ENCODE measurements at places on chromosomes 16 and 17. TPM values are rescaled to one million over a fixed set of nuclear protein-coding genes. Genes with fewer than 3 reads are reported as not detected.

DNA sequence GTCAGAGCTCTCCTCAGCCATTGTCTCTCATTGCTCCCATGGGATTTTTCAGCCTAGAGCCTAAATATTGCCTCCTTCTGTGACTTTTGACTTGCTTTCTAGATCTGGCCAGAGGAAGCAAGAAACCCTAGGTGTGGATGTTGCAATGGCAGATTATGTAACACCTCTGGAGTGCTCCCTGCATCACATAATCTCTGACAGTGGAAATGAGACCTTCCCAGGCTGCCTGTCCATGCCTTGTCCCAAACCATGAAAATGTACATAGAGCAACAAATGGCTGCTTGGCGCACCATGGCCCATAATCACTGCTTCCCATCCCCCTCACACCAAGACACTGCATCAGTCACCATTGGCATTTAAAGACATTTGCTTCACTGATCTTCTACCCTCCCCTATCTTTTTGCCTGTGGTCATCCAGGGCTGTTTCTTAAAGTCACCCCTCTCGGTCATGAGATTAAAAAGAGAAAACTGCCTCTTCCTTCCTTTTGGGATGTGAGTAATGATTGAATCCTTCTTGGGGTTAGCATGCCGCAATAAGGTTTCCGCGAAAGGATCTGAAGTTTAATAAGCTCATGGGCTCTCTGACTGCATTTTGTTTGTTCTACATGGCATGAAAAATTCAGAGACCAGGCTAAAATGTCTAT is 34.2 kb upstream of the CCL2 start:
- no peak overlapping the region for H3K27ac ChIP-seq
- no peaks in the 10 kb centered on the region for H3K36me3 ChIP-seq

GRCh38 chr16:87369796-87370719 is 13.5 kb downstream of the FBXO31 start:
- no peak overlapping the region for H3K27ac ChIP-seq
- DNase-seq = no peak
- no peaks in the 10 kb centered on the region for H3K27me3 ChIP-seq
- no peaks in the 10 kb centered on the region for H3K36me3 ChIP-seq
- H3K4me1 ChIP-seq = peaks cover 17% of the 10 kb centered on the region

DNA sequence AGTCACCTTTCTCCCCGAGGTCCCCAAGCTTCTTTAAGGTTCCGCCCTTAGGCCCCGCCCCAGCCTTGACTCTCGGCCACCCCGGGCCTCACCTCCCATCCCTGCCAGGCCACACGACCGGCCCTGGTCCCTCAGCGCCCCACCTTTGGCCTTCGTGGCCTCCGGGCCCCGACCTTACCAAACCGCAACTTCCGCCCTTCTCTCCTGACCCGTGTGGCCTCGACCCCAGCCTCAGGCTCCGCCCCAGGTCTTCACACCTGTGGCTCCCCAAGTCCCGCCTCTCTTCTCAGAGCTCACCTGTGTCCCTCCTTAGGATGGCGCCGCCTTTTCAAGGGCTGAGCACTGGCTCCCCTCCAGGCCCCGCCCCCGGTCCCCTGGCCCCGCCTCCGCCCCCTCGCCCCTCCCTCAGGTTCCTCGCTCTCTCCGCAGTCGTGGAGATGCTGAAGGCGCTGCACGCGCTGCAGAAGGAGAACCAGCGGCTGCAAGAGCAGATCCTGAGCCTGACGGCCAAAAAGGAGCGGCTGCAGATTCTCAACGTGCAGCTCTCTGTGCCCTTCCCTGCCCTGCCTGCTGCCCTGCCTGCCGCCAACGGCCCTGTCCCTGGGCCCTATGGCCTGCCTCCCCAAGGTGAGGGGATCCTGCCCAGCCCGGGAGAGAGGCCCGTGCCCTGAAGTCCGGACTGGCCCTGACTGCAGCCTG is 10.0 kb upstream of the CISD3 start:
- H3K36me3 ChIP-seq = peaks cover 3% of the 10 kb centered on the region
- H3K4me1 ChIP-seq = peaks cover 37% of the 10 kb centered on the region
- H3K27me3 ChIP-seq = no peaks in the 10 kb centered on the region
- DNase-seq = no peak

DNA sequence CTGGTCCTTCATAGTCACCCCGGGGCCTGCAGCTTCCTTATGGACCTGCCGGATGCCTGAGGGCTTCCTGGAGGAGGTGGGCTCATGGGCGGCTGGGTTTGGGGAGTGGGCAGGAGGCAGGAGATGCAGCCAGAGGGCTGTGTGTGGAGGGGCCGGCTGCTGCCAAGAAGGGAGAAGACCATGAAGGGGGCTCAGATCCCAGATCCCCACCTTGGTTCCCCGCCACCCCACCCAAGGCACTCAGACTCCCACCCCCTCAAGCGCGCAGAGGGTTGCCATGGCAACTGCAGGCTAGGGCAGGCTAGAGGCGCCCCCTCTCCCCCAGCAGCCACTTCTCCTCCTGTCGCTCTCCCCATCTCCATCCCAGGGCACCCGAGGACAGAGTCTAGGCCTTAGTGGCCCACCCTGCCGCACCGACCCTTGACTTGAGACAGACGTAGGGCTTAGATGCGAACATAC is 104.5 kb downstream of the CRLF3 start:
- H3K4me1 ChIP-seq = no peaks in the 10 kb centered on the region
- no peaks in the 10 kb centered on the region for H3K36me3 ChIP-seq
- H3K27ac ChIP-seq = no peak overlapping the region
- no peak overlapping the region for H3K4me3 ChIP-seq
- DNase-seq = peak; percentile 5

OTOP3 gene
- total RNA-seq = not detected

GRCh38 chr17:50590946-50591737 is 30.6 kb downstream of the CACNA1G start:
- no peak overlapping the region for H3K27ac ChIP-seq
- H3K4me3 ChIP-seq = no peak overlapping the region
- no peaks in the 10 kb centered on the region for H3K4me1 ChIP-seq
- no peaks in the 10 kb centered on the region for H3K27me3 ChIP-seq

GRCh38 chr17:9329251-9329921 is 246.2 kb downstream of the STX8 start:
- no peaks in the 10 kb centered on the region for H3K27me3 ChIP-seq
- no peaks in the 10 kb centered on the region for H3K36me3 ChIP-seq
- DNase-seq = no peak
- H3K4me1 ChIP-seq = no peaks in the 10 kb centered on the region
- H3K4me3 ChIP-seq = no peak overlapping the region

SMIM36 gene
- not detected for total RNA-seq

UBE2O gene
- 19.4 TPM for total RNA-seq

DNA sequence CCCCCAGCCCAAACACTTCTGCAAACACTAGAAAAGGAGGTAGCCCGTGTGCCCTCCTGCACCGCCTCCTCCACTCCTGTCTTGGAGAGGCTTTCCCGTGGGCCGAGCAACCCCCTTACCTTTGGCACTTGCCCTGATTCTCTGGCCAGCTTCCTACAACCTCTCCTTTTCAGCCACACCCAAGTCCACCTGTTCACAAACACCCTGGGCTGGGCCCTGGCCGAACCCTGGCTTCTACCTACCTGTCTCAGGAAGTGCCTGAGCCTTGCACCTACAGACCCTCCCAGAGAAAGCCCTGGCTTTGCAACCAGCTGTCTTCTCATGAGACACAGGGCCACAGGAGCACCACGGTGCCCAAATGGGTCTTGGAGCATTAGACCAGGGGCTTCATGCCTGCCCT is 2.0 kb upstream of the ANTKMT start:
- no peaks in the 10 kb centered on the region for H3K27me3 ChIP-seq
- no peak overlapping the region for H3K27ac ChIP-seq
- no peak for DNase-seq
- H3K36me3 ChIP-seq = no peaks in the 10 kb centered on the region
- H3K4me1 ChIP-seq = peaks cover 46% of the 10 kb centered on the region

- H3K27me3 ChIP-seq = no peaks in the 10 kb centered on the region
- H3K27ac ChIP-seq = no peak overlapping the region
- H3K4me3 ChIP-seq = no peak overlapping the region
- DNase-seq = no peak
These were observed 18.3 kb downstream of the CPNE7 start for GRCh38 chr16:89593841-89594240.

ZNF785 gene
- 15.7 TPM for total RNA-seq

GRCh38 chr16:88194397-88195268 is 188.1 kb upstream of the ZNF469 start:
- H3K27ac ChIP-seq = no peak overlapping the region
- no peak for DNase-seq
- no peaks in the 10 kb centered on the region for H3K4me1 ChIP-seq
- H3K36me3 ChIP-seq = no peaks in the 10 kb centered on the region

FOXL1 gene
- total RNA-seq = 6.9 TPM

ITPRIPL2 gene
- 51.3 TPM for total RNA-seq

ABCC11 gene
- total RNA-seq = not detected

DNA sequence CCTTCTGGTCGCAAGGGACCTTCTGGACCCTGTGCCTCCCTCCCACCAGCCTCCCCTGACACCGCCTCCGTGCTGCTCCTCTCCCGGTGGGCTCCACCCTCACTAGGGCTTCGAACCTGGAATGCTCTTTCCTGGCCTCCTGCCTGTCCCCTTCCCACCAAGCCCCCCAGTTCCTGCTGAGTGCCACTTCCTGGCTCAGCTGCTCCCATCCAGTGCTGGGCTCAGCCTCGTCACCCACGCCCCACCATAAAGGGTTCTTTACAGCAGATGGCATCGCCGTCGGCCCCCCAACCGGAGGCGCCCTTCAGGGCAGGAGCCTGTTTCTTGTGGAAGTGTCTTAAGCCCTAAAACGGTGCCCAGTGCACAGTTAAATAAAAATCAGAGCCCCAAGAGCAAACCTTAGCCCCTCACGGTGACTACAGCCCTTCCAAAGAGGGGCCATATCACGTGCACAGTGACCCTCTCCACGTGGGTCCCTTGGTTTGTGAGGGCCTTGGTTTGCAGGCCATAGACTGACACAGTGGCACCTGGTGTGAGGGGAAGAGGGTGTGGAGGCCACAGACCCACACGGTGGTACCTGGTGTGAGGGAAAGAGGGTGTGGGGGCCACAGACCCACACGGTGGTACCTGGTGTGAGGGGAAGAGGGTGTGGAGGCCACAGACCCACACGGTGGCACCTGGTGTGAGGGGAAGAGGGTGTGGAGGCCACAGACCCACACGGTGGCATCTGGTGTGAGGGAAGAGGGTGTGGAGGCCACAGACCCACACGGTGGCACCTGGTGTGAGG is 111.4 kb downstream of the METRNL start:
- H3K4me1 ChIP-seq = peaks cover 33% of the 10 kb centered on the region
- no peak overlapping the region for H3K4me3 ChIP-seq
- H3K27ac ChIP-seq = peak overlapping the region; percentile 80
- H3K36me3 ChIP-seq = no peaks in the 10 kb centered on the region

DNA sequence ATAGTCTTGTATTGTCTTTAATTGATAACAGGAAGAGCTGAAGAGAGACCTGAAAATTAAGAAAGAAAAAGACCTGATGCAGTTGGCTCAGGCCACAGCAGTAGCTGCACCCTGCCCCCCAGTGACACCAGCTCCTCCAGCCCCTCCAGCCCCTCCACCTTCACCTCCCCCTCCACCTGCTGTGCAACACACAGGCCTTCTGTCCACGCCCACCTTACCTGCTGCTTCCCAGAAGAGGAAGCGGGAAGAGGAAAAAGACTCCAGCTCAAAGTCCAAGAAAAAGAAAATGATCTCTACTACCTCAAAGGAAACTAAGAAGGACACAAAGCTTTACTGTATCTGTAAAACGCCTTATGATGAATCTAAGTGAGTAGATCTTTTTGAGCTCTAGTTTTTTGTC is 36.8 kb downstream of the C17orf58 start:
- no peak overlapping the region for H3K27ac ChIP-seq
- peaks cover 4% of the 10 kb centered on the region for H3K36me3 ChIP-seq
- no peak overlapping the region for H3K4me3 ChIP-seq
- H3K27me3 ChIP-seq = no peaks in the 10 kb centered on the region

- H3K4me3 ChIP-seq = no peak overlapping the region
- H3K27me3 ChIP-seq = no peaks in the 10 kb centered on the region
- no peaks in the 10 kb centered on the region for H3K4me1 ChIP-seq
- no peak overlapping the region for H3K27ac ChIP-seq
- DNase-seq = no peak
These were observed 173.3 kb downstream of the PMP22 start for GRCh38 chr17:15091825-15092224.

DNA sequence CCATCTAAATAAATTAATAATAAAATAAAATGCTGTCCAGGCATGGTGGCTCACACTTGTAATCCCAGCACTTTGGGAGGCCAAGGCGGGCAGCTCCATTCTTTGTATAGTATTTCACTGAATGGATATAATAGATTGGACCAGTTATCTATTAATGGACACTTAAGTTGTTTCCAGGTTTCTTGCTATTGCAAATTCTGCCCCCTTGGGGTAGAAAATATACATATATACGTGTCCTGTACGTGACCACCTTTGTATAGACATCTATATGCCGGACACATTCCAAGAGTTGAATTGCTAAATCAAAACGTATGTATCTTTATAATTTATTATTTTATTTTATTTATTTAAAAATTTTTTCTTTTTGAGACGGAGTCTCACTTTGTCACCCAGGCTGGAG is 3.9 kb upstream of the EXOC7 start:
- no peaks in the 10 kb centered on the region for H3K27me3 ChIP-seq
- peaks cover 9% of the 10 kb centered on the region for H3K4me1 ChIP-seq
- DNase-seq = no peak
- no peak overlapping the region for H3K4me3 ChIP-seq
- no peaks in the 10 kb centered on the region for H3K36me3 ChIP-seq

- no peaks in the 10 kb centered on the region for H3K36me3 ChIP-seq
- H3K27ac ChIP-seq = no peak overlapping the region
- H3K27me3 ChIP-seq = no peaks in the 10 kb centered on the region
- H3K4me3 ChIP-seq = no peak overlapping the region
- no peaks in the 10 kb centered on the region for H3K4me1 ChIP-seq
These were observed 411.0 kb downstream of the CPPED1 start for GRCh38 chr16:12392585-12393091.

ABCC3 gene
- 5.7 TPM for total RNA-seq

GNAO1 gene
- 2.7 TPM for total RNA-seq

DNA sequence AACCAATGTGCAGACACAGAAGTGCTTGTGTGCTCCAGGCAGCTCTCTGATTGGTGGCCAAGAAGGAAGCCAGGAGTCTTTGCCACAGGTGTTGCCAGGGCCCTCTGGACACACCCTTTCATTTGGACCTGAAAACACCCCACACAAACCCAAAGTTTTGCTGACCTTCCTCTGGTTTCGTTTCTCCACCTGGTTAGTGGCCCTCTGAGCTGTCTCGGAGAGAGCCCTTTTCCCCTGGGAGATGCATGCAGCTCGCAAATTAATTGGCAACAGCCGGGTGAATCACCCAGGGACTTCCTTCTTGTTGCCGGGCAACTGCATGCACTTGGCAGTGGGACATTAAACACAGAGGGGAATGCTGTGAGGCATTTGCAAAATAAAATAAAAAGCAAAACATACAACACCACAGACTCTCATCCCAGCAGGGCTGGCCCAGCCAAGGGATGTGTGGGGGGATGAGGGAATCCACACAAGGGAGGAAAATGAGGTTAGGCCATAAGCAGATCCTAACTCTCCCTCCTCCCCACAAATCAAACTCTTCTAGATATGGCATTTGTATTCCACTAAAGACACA is 286.6 kb downstream of the SOX9 start:
- no peaks in the 10 kb centered on the region for H3K27me3 ChIP-seq
- H3K4me3 ChIP-seq = no peak overlapping the region
- peaks cover 5% of the 10 kb centered on the region for H3K4me1 ChIP-seq

GRCh38 chr17:80802626-80803450 is 188.8 kb upstream of the CHMP6 start:
- H3K27me3 ChIP-seq = no peaks in the 10 kb centered on the region
- no peaks in the 10 kb centered on the region for H3K4me1 ChIP-seq
- H3K27ac ChIP-seq = no peak overlapping the region
